ENCODE measurements at places on chromosomes 5 and 9.
A peak's percentile ranks its signal among the peaks of the same experiment; 100 is the strongest.

- no peak for DNase-seq
These were observed 2.4 kb downstream of the CAMK4 start for GRCh38 chr5:111226556-111226955.

GRCh38 chr5:180908998-180909731 is 10.2 kb downstream of the BTNL8 start:
- no peak for DNase-seq

GRCh38 chr5:61450493-61451279 is 118.6 kb downstream of the ZSWIM6 start:
- peak; percentile 26 for DNase-seq

DNA sequence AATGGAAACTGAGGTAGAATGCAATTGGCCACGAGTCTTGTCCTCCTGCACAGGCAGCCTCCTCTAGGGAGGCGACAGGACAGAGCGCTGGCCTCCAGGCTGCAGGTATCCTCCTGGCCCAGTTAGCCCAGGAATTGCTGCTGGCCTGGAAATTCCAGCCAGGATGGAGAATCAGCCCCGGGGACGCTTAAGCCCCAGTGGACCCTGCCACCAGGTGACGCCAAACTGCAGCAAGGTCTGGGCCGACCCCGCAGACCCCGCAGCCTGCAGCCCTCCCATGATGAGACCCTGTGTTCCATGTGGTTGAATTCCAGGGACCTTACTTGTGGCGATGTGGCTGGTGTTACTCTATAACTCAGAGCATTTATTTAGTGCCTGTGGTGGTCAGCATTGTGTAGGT is 7.3 kb downstream of the CACFD1 start:
- DNase-seq = no peak

- peak; percentile 18 for DNase-seq
These were observed 76.8 kb downstream of the PALM2AKAP2 start for GRCh38 chr9:109856785-109857184.

- DNase-seq = no peak
These were observed 729 bp upstream of the HAND1 start for GRCh38 chr5:154478752-154479159.

DNA sequence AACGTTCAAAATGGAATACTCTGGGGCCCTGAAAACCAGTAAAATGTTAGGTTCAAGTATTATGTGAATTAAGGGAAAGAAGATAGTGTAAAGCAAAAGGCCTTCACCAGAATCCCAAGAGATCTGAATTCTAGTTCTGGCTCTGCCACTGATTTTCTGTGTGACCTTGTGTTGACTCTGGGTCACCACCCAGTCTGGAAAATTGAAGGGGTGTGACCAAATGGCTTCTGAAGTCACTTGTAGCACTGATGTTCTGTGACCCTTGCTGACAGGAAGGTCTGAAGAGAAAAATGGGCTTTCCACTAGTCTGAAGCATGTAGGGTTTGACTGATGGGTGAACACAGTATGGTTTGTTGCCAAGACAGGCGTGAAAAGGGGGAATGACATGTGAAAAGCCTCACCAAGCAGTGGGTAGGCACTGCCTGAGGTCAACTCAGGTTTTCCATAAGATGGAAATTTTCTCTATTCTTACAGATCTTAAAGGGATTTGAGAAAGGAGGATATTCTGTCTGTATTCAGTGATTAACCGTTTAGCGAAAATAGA is 33.1 kb downstream of the ANP32B start:
- no peak for DNase-seq

- DNase-seq = no peak
These were observed 251.5 kb downstream of the CRB2 start for GRCh38 chr9:123607479-123607878.

GRCh38 chr5:6419340-6419852 is 29.3 kb upstream of the UBE2QL1 start:
- DNase-seq = no peak

- DNase-seq = peak; percentile 60
These were observed at the start of gene EGFLAM for GRCh38 chr5:38258319-38259061. Gene EGFLAM (plus strand): TSS chr5:38258559. CDS start chr5:38258755, 196 bp downstream.

DNA sequence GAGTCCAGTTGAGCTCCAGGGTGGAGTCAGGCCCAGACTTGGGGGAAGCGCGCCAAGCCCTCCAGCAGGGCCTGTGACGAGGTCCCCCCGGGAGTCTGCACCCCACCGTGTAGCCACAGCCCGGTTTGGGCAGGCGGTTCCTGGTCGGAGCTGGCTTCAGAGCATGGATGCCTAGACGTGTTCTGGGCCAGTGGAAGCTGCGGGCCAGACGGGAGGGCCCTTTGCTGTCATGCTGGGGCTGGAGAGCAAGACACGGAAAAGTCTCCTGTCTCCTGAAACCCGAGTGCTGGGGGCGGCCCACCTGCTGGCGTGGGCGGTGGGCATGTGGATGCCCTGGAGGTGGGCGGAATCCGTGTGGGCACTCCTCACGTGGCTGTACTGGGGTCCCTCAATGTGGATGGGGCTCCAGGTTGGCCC is 1.9 kb downstream of the GPSM1 start:
- no peak for DNase-seq

GRCh38 chr5:116002116-116002906 is 30.0 kb upstream of the ARL14EPL start:
- DNase-seq = peak; percentile 15

GRCh38 chr5:96087939-96088338 is 126.3 kb upstream of the ELL2 start:
- DNase-seq = no peak

DNA sequence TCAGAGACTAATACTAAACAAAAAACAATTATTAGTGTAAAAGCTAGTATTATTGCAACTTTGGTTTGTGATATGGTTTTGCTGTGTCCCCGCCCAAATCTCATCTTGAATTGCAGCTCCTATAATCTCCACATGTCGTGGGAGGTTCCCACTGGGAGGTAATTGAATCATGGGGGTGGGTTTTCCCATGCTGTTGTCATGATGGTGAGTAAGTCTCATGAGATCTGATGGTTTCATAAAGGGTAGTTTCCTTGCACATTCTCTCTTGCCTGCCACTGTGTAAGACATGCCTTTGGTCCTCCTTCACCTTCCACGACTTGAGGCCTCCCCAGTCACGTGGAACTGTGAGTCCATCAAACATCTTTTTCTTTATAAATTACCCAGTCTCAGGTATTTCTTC is 325.9 kb upstream of the DAB2 start:
- no peak for DNase-seq

GRCh38 chr5:7186818-7187217 is 209.1 kb upstream of the ADCY2 start:
- DNase-seq = no peak

DNA sequence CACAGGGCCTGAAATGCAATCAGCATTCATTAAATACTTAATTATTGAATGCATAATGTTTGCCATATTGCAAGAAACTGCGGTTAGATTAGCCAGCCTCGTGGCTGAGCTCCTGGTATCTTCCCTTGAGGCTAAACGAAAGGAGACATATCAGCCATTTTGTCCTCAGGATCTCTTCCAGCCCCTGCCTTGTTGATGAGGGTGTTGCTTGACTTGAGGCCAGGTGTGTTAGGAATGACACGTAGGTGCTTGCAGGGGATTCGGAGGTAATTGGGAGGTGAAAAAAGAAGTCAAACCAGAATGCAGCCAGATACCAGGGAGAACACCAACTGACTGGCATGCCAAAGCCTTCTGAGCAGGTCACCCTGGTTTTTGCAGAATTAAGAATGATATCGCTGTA is 12.5 kb downstream of the SH3RF2 start:
- no peak for DNase-seq

- DNase-seq = no peak
These were observed 51.1 kb upstream of the DAPK1 start for GRCh38 chr9:87446527-87446926.

DNA sequence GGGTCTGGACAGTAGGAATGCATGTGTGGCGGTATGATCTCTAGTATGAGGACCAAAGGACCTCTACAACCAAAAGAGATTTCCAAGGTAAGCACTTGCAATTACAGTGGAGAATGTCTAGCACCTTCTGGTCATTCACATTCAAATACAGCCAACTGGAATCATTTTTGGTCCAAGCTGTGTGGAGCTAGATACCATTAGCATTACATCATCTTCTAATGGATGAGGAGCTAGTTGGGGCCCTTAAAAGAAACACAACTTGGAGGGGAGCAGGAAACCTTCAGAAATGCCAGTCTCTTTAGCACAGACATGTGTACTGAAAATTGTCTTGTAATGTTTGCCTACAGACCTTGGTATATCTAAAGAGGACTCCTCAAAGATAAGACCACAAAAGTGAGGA is 244.7 kb downstream of the BNC2 start:
- DNase-seq = no peak

DNA sequence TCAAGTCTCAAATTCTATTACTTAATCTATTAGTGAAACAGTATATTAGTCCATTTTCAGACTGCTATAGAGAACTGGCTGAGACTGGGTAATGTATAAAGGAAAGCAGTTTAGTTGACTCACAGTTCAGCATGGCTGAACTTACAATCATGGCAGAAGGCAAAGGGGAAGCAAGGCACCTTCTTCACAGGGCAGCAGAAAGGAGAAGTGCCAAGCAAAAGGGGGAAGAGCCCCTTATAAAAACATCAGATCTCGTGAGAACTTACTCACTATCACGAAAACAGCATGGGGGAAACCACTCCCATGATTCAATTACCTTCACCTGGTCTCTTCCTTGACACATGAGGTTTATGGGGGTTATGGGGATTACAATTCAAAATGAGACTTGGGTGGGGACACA is 67.9 kb upstream of the CHSY3 start:
- no peak for DNase-seq

- no peak for DNase-seq
These were observed 13.6 kb downstream of the TMEM268 start for GRCh38 chr9:114624677-114625076.

DNA sequence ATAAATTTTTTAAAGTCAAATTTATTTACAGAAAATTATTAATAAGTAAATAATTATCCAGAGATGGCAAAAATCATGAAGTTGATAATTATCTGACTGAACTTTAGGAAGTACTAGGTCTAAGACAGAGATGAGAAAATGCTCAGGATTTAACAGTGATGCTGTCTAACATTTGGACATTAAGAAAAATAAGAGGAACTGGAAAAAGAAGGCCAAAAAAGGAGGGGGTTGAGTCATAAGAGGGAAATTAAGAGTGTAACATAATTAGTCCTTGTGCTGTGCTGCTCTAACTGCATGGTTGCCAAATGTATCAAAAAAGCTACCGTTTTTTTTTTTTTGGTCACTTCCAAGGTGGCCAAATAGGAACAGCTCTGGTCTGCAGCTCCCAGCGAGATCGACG is 35.4 kb upstream of the TUT7 start:
- DNase-seq = no peak

DNA sequence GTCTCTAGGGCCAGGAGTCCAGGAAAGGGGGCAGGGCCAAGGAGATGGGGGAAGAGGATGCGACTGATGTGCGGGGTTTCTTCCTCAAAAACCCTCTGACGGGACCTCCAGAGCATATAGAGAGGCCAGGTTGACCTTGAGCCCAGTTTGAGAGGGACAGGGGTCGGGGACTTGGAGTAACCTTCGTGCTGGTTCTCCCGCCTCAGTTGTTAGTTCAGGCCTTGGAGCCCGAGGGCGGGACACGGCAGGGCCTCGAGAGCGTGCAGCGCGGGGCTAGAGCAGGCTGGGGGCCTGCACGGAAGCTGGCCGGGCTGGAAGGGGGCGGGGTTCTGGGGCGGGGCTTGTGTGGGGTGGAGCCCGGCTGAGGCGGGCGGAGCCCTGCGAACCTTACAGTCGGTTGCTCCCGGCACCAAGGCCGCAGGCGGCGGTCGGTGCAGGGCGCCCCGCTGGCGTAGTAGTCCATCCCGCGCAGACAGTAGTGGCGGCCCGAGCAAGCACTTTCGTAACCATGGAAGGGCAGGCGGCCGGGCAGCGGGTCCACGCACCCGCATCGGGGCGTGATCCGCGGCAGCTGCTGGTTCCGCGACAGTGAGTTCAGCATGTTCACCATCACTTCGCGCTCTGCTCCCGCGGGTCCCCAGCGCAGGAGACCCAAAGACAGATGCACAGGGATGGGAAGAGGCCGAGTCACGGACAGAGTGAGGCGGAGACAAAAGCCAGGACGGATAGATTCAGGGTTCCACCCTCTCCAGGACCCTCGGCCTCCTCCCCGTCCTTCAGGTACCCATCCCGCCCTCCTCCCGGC is 4.0 kb upstream of the MYORG start:
- peak; percentile 97 for DNase-seq

DNA sequence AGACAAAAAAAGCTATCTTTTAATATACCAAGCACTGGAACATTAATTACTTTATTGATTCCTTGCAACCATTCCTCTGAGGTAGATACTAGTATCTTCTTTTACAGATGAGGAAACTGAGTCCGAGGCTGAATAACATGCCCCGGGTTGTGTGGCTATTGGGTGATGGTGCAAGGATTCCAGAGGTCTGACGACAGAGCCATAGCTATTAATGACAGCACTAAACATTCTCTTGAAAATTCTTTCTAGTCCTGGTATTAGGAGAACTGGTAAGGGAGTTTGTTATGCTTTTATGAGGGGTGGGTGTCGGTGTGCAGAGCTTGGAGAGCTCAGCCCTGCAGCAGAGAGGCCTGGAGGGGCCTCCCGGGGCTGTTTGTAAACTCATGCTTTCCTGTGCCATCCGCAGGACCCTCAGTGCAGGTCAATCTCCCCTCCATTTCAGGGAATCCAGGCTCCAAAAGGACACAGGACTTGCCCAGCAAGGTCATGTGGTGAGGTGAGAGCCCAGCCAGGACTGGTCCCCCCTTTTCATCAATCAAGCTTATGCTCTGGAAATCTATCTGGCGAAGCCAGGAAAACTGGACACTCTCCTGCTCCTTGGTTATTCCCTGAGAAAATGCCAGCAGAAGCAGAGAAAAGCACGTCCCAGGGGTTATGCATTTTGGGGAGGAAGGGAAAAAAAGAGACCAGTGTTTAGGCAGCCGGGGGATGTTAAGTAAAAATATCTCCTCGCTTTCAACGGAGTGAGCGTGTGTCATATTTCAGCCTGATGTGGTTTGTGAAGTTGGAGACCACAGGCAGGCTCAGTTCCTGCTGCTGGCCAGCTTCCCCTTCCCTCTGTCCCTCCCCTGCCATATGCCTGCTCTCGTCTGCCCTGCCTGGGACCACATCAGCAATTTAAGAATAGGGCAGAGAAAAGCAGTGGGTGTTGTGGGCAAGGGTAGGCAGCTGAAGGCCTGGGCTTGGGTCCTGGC is 3.7 kb downstream of the GSN start:
- DNase-seq = peak; percentile 77

DNA sequence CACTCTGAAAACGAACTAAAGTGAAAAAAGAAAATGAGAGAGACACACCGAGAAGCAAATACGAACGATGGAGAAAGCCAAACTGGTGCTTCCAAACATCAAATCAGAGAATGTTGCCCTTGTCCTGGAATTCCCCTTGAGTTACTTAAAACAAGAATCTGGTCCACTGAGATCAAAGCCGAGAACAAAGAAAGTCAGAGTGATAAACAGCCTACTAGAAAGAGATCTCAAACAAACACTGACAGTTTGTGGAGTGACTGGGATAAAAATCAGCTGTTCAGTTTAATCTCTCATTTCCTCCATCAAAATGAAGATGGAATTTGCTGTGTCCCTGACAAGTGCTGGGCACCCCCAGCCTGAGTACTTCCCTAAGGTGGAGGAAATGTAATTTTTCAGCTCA is 582.6 kb downstream of the NR2F1-AS1 start:
- DNase-seq = peak; percentile 8

DNA sequence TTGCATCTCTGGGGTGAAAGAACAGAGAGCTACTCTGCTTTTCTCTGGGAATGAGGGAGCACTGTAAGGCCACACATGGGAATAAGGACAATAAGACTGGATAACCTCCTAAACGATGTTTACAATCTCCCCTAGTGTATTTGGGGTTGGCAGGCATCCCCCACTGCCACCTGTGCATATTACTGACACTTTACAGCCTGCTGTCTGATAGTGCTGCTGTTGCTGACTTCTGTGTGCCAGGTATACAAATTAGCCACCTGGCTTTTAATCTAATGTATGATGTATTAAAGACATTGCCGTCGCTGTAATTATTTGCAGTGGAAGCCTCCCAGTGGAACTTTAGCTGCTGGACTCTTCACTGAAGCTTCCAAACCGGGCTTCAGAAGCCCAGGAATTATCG is 4.4 kb upstream of the SHISAL2B start:
- no peak for DNase-seq
